ENCODE measurements at places on chromosomes 11 and 22. TPM values are rescaled to one million over a fixed set of nuclear protein-coding genes. Genes with fewer than 3 reads are reported as not detected.

- DNase-seq: no peak
Observed at GRCh38 chr22:37677493-37677974, 2.1 kb downstream of the LGALS1 start.

Gene TREH
- total RNA-seq: 23.0 TPM

- DNase-seq: no peak
Observed at GRCh38 chr11:123570939-123571580, 83.4 kb downstream of the SCN3B start.

- no peak for DNase-seq
Observed at GRCh38 chr11:36347384-36347906, 51.4 kb downstream of the PRR5L start.

Gene PARVB
- total RNA-seq: 16.5 TPM

DNA sequence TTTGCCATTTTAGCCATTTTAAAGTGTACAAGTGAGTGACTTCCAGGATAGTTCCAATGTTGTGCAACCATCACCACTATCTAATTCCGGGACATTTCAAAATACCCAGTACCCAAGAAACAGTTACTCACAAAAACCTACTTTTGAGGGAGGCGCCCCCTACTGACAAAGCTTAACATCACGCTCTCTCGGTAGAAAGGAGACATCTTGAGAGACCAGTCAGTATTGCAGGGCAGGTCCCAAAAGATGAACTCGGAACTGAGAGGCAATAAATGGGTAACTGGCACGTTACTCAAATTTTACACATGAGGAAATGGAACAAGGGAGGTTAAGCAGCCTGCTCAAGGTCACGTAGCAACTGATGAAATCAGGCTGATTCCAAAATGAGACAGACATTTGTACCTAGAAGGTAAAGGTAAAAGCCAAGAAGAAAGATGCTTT, 50.0 kb upstream of the POU2AF1 start:
- DNase-seq: peak; percentile 54

GRCh38 chr11:78112582-78113275, 26.7 kb downstream of the ALG8 start:
- DNase-seq: no peak

- DNase-seq: no peak
Observed at GRCh38 chr11:32341620-32342613, 93.4 kb downstream of the WT1 start.

Gene EMID1
- 7.0 TPM for total RNA-seq

DNA sequence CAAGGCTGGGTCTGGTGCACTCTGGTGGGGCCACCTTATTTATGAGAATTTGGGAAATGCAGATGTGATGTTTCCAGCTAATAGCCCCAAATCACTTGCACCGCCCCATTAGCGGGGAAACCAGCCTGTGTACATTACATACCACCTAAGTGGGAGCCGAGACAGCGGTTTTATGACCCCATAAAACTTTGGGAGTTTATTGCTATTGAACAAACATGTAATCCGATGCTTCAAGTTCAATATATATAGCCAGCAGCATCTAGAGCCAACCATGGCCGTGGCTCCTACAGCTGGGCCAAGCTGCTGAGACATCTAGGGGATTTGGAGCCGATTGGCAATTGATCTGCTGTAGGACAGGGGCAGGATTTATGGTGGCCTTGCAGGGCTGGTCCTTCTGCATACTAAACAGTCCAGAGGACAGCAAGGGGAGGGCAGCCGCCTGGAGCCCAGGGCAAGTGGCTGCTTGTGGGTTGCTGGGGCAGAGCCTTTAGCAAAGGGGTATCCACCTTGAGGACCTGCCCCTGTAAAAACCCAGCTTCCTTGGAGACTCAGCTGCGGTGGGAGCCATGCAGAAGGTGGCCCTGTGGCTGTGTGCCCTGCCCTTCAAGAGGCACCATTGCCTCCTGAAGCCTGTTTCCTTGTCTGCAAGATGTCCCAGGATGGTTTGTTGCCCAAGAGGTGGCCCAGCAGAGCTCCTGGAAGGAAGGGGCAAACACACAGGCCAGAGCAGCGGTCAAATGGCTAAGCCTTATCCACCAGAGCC, 47.9 kb upstream of the CCDC188 start:
- DNase-seq: no peak

- DNase-seq: no peak
Observed at GRCh38 chr11:15034687-15035267, 38.6 kb upstream of the CALCB start.

GRCh38 chr11:64998690-64999431, 2.1 kb upstream of the BATF2 start:
- DNase-seq: no peak

- no peak for DNase-seq
Observed at GRCh38 chr22:48306284-48306683, 1521.4 kb downstream of the BRD1 start.

DNA sequence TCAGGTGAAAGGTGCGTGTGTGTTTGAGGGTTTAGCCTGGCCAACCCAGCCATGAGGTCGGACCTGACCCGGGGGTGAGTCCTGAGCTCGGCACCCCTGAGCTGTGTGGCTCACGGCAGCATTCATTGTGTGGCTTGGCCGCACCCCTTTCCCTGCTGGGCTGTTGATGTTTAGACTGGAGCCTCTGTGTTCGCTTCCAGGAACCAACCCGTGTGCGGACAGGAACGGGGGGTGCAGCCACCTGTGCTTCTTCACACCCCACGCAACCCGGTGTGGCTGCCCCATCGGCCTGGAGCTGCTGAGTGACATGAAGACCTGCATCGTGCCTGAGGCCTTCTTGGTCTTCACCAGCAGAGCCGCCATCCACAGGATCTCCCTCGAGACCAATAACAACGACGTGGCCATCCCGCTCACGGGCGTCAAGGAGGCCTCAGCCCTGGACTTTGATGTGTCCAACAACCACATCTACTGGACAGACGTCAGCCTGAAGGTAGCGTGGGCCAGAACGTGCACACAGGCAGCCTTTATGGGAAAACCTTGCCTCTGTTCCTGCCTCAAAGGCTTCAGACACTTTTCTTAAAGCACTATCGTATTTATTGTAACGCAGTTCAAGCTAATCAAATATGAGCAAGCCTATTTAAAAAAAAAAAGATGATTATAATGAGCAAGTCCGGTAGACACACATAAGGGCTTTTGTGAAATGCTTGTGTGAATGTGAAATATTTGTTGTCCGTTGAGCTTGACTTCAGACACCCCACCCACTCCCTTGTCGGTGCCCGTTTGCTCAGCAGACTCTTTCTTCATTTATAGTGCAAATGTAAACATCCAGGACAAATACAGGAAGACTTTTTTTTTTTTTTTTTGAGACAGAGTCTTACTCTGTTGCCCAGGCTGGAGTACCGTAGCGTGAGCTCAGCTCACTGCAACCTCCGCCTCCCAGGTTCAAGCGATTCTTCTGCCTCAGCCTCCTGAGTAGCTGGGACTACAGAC, 53.9 kb upstream of the PPP6R3 start:
- no peak for DNase-seq

- no peak for DNase-seq
Observed at GRCh38 chr11:68852628-68853027, 10.9 kb upstream of the CPT1A start.

DNA sequence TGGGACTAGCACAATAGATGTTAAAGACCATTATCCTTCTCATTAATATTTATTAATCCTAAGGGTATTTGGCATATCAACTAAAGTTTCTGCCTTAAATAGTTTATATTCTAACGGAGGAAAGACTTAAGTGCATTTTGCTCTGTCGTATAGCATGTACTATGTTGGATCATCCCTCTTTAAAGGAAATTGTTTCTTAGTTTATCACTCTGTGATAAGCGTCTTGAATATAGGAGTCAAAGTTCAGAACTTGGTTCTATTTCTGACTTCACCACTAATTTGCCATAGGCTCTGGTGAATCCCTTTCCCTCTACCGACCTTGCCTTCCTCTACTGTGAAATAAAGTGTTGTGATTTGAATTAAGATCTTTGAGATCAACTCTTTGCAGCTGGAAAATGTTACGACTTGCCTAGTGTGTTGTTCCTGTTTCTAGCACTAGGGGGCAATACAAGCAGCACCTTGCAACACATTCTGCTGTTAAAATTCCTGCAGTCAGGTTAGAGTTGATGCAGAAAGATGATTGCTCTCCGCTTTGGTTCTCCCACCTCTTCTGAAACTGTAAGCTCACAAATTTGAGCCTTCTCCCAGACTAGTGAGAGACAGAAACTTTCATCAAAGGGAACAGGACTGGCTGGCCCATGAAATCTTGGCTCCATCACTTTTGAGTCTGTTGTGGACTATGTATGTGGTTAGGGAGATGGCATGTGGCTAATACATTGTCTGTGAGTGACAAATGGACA, 27.8 kb upstream of the ZNRF3 start:
- DNase-seq: peak; percentile 68

DNA sequence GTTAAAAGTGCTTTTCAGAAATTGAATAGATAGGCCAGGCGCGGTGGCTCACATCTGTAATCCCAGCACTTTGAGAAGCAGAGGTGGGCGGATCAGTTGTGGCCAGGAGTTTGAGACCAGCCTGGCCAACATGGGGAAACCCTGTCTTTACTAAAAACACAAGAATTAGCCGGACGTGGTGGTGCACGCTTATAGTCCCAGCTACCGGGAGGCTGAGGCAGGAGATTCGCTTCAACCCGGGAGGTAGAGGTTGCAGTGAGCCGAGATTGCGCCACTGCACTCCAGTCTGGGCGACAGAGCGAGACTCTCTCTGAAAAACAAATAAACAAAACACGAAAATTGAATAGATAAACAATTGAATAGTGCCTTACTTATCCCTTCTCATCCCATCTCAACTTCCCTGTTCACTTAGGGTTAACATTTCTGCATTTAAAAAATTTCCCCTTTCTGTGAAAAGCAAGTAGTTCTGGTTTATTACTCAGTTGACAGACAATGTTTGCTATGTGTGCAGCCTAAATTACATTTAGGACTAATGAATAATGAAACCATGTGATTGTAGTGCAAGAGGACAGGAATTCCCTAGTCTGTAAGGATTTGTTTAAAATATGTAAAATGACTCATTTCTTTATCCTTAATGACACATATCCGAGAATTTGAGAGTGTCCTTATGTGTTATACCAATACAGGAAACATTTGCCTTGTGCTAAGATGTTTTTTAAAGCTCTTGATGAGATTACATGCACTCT, 6.0 kb downstream of the RNF169 start:
- DNase-seq: no peak

Gene UBQLNL
- total RNA-seq: 0.69 TPM

GRCh38 chr11:67545280-67545679, 22.0 kb upstream of the CABP2 start:
- no peak for DNase-seq

DNA sequence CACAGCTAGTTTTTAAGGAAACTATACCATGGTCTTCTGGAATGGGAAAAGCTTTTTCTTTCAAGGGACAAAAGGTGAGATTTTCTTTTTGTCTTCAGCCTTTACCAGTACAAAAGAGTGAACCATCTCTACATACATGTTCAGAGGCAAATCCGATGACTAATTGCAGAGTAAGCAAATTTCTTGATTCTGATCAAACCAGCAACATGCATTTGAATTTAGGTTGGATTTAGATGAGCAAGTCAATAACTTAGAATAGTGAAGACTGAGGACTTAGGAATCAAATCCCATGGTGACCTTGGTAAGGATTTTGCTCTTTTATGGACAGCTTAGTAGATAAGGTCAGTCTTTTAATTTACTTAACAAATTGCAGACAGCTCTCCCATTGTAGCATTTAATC, 65.9 kb upstream of the BLID start:
- no peak for DNase-seq

Gene KLHL35
- 1.4 TPM for total RNA-seq

DNA sequence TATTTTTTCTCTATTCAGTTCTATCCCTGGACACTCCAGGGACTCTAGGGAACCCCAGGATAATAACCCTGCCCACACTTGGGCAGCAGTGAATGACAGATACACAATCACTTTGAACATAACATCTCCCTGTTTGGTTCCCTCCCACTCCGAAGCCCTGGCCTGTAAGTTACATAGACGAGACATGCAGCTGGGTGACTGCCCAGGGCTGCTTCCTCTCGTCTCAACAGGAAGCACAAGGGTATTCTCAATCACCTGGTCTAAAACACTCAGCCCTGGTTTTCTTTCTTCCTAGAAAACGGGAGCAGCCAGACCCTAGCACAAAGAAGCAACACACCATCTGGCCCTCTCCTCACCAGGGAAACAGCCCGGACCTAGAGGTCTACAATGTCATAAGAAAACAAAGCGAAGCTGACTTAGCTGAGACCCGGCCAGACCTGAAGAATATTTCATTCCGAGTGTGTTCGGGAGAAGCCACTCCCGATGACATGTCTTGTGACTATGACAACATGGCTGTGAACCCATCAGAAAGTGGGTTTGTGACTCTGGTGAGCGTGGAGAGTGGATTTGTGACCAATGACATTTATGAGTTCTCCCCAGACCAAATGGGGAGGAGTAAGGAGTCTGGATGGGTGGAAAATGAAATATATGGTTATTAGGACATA, 19.4 kb downstream of the LAYN start:
- no peak for DNase-seq

GRCh38 chr22:25482868-25483639, 81.4 kb upstream of the GRK3 start:
- no peak for DNase-seq

Gene SAA4
- 0.40 TPM for total RNA-seq

DNA sequence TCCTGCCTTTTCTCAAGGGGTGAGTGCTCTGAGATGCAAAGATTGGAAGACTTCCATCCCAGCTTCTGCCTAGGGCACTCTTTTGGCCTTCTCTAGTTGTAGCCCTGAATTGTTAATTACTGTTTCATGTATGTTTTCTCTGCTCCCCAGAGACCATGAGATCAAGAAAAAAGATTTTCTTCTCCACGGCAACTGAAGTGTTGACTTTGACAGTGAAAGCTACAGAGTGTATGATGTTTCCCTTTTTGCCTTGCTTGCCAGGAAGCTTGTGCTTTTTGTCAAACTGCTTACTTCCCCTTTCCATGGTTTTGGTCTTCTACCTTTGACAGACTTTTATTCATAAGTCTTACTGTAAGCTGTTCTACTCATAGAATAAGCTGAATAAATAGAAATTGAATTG, 23.3 kb upstream of the EIF3D start:
- DNase-seq: no peak

DNA sequence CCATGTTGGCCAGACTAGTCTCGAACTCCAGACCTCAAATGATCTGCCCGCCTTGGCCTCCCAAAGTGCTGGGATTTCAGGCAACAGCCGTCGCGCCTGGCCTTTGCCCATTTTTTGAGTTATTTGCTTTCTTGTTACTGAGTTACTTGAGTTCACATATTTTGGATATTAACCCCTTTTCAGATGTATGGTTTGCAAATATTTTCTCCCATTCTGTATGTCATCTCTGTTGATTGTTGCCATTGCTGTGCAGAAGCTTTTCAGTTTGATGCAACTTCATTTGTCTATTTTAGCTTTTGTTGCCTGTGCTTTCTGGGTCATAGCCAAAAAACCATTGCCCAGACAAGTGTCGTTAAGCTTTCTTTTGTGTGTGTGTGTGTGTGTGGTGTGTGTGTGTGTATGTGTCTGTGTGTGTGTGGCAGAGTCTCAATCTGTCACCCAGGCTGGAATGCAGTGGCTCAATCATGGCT, 6.8 kb downstream of the TSGA10IP start:
- no peak for DNase-seq
